Liver (tissue), 10 donors: ENCODE measurements at places on chromosomes 2 and 18. TPM values are rescaled to one million over a fixed set of nuclear protein-coding genes. Genes with fewer than 3 reads are reported as not detected.

IL18RAP gene
- 7.3 TPM for total RNA-seq

CPLX4 gene
- not detected for total RNA-seq

ACMSD gene
- total RNA-seq, result 11.9 TPM

SPRED2 gene
- total RNA-seq, result 6.9 TPM

NYAP2 gene
- not detected for total RNA-seq

MAP3K19 gene
- not detected for total RNA-seq

METTL21A gene
- 13.4 TPM for total RNA-seq

KANSL1L gene
- total RNA-seq, result 31.6 TPM

SNRNP200 gene
- total RNA-seq, result 55.9 TPM

GPR39 gene
- total RNA-seq, result 13.0 TPM

GRCh38 chr18:21980744-21981143, 188.6 kb upstream of the GATA6 start:
- peak overlapping the region; percentile 73 for H3K27ac ChIP-seq
- H3K4me3 ChIP-seq, result no peak overlapping the region
- no peaks in the 10 kb centered on the region for H3K36me3 ChIP-seq

GRCh38 chr18:49133112-49133511, 182.3 kb upstream of the SMAD7 start:
- no peaks in the 10 kb centered on the region for H3K27me3 ChIP-seq
- H3K27ac ChIP-seq, result no peak overlapping the region
- peaks cover 2% of the 10 kb centered on the region for H3K4me1 ChIP-seq
- no peak overlapping the region for H3K4me3 ChIP-seq

DNA sequence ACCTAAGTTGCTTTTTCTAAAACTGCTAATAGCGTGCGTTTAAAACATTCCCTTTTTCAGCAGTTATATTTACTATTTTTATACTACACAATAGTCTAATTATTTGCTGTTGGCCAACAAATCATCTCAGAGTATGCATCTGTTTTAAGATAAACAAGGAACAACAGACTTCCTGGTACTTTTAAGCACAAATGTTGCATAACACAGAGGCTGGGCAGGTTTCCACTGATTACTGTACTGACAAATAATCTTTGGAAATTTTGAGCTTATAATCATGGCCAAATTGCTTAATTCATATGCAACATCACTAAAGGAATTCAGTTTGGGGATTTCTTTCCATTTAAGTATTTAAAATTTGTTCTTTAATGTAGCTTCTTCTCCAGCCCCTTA, 737.4 kb upstream of the SALL3 start:
- no peak for DNase-seq
- H3K4me1 ChIP-seq, result no peaks in the 10 kb centered on the region
- H3K36me3 ChIP-seq, result no peaks in the 10 kb centered on the region
- no peak overlapping the region for H3K27ac ChIP-seq

DNA sequence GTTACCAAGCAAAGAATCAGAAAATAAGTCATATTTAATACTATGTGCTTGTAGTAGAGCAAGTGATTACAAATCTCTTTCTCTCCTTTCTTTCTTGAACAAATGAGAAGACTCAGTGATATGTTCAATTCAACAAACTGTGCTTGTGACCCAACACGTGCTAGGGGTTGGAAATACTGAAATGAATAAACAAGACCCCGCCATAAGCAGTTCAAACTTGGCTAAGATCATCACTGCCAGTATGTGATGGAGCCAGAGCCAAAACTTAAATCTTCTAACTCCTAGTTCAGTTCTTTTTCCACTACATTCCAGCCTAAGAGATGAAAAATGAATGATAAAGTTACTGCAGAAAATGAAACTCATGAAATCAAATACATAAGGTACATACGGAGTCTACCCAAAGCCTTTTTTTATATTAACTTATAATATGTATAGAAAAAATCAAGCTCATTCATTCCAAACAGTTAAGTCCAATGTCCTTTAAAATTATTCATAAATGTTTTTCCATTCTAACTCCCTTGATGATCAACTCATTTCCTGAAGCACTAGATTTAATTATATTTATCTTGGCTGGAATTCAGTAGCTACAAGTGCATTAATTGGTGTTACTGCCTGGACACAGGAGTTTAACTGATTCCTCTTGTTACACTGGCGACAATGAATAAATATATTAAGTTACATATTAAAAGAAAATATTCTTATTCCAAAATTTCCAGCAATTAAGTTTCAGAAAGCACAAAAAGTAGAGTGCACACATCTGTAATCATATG, 36.0 kb downstream of the GALNT3 start:
- H3K4me3 ChIP-seq, result no peak overlapping the region
- H3K27me3 ChIP-seq, result no peaks in the 10 kb centered on the region
- no peaks in the 10 kb centered on the region for H3K4me1 ChIP-seq

- H3K27me3 ChIP-seq, result no peaks in the 10 kb centered on the region
- no peak overlapping the region for H3K4me3 ChIP-seq
- H3K36me3 ChIP-seq, result no peaks in the 10 kb centered on the region
- no peak for DNase-seq
- no peaks in the 10 kb centered on the region for H3K4me1 ChIP-seq
These were observed 22.9 kb upstream of the GPR55 start for GRCh38 chr2:230947908-230948365.

DNA sequence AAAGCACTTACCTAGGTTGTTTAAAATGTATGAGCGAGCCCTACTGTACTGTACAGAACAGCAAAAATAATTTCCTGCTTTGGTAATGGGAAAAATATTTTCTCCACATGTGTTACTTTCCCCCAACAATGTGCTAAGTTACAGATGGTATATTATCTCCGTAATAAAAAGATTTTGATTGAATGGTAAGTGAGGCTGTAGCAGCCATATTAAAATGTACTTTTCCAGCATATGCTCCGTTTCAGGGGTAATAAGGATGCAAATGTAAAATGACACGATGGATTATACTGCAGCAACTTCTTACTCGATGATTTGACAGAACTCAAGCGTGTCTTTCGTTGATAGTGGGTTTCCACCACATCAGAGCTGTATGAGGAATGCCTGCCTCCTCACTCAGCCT, 50.5 kb downstream of the OSBPL6 start:
- DNase-seq, result no peak
- H3K27ac ChIP-seq, result no peak overlapping the region
- H3K4me1 ChIP-seq, result peaks cover 5% of the 10 kb centered on the region
- no peaks in the 10 kb centered on the region for H3K36me3 ChIP-seq
- H3K27me3 ChIP-seq, result no peaks in the 10 kb centered on the region

- no peak for DNase-seq
- H3K27me3 ChIP-seq, result no peaks in the 10 kb centered on the region
- H3K4me3 ChIP-seq, result no peak overlapping the region
- H3K4me1 ChIP-seq, result no peaks in the 10 kb centered on the region
These were observed 6.8 kb upstream of the DDX1 start for GRCh38 chr2:15584767-15585469.

GRCh38 chr2:46535896-46536295, 56.5 kb downstream of the TMEM247 start:
- no peak for DNase-seq
- no peaks in the 10 kb centered on the region for H3K27me3 ChIP-seq
- H3K36me3 ChIP-seq, result no peaks in the 10 kb centered on the region
- no peaks in the 10 kb centered on the region for H3K4me1 ChIP-seq
- H3K27ac ChIP-seq, result no peak overlapping the region
- no peak overlapping the region for H3K4me3 ChIP-seq

DNA sequence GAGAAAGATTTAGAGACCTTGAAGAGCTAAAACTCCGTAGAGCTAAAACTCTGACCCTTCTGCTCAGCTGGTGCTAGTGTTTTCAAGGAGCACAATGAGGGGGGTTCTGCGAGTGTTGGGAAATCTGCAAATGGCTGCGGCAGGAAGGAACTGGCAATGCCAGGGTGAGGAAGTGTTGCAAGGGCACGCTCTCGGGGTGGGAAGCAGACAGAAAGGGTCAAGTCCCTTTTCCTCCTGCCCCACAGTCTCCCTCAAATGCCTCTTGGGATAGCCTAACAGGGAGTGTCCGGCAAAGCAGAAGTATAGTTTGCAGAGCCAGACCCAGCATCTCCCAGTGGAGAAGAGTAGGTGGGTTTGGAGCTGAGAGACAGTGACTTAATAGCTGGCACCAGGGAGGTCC, 60.5 kb downstream of the NCAPH start:
- H3K4me3 ChIP-seq, result no peak overlapping the region
- H3K36me3 ChIP-seq, result no peaks in the 10 kb centered on the region
- H3K4me1 ChIP-seq, result no peaks in the 10 kb centered on the region
- no peaks in the 10 kb centered on the region for H3K27me3 ChIP-seq
- H3K27ac ChIP-seq, result no peak overlapping the region
- peak; percentile 14 for DNase-seq

- H3K27ac ChIP-seq, result peak overlapping the region; percentile 54
- no peaks in the 10 kb centered on the region for H3K27me3 ChIP-seq
- no peaks in the 10 kb centered on the region for H3K36me3 ChIP-seq
- DNase-seq, result peak; percentile 69
These were observed 73.1 kb upstream of the PXDN start for GRCh38 chr2:1817256-1818051.

DNA sequence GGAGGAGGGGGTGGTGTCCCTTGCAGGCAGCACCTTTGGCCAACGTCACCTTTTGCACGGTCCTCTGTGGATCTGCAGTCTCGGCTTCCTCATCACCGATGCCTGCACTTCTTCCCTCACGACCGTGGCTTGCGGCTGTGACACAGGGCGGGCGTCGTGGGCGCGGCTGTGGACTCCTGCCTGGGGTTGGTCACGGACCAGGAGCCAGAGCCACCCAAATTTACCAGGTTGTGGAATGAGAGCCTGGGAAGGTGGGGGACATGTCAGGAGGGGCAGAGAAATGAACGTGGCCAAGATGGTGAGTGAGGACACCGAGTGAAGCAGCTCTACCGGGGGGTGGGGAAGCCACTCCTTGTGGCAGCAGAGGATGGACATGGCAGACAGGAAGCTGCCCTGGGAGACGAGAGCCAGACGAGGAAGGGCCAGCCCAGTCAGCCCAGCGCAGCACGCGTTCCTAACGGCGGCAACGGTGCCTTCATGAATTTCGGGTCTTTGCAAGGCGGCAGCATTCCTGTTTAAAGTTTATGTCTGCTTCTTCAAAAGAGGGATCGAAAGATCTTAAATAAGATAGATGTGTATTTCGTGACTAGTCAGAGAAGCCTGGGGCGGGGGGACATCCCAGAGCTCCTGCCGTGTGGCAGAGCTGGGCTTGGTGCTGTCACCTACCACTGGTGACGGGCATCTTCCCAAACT, 84.2 kb downstream of the LRRFIP1 start:
- no peaks in the 10 kb centered on the region for H3K27me3 ChIP-seq
- peaks cover 2% of the 10 kb centered on the region for H3K36me3 ChIP-seq
- peaks cover 12% of the 10 kb centered on the region for H3K4me1 ChIP-seq
- DNase-seq, result no peak
- H3K4me3 ChIP-seq, result no peak overlapping the region

GRCh38 chr18:34225218-34225553, 473 bp upstream of the NOL4 start:
- peaks cover 32% of the 10 kb centered on the region for H3K4me1 ChIP-seq
- H3K36me3 ChIP-seq, result no peaks in the 10 kb centered on the region
- no peak overlapping the region for H3K4me3 ChIP-seq
- no peak overlapping the region for H3K27ac ChIP-seq

DNA sequence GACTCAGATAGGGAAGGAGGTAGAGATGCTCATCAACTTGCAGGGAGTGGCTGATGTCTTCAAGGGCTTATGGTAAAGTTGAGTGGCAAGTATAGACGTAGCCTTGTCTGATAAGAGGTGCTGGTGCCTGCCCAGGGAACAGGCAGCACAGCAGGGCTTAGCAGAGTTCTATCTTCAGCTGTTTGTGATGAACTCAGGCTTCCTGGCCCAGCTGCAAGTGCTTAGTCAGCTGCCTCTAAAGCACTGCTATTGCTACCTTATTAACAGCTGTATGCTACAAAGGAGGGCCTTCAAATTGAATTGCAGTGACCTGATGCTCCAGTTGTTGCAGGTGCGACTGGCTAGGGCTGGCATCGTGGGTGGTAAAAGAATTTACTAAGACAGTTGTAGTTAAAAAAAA, 82.1 kb downstream of the TSN start:
- no peaks in the 10 kb centered on the region for H3K4me1 ChIP-seq
- DNase-seq, result no peak
- H3K36me3 ChIP-seq, result no peaks in the 10 kb centered on the region

DNA sequence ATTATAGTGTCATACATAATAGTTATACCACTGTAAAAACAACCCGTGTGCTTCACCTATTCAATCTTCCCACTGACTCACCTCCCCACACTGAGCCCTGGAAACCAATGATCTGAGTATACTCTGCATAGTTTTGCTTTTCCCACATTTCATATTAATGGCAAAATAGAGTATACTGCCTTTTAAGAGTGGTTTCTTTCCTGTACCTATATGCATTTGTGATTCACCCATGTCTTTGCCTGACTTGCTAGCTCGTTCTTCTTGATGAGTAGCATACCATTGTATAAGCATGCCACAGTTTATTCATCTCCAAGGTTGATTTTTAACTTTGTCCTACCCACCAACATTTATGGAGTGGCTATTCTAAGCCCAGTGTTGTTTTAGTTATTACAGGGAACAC, 686.4 kb downstream of the PLCL1 start:
- no peaks in the 10 kb centered on the region for H3K4me1 ChIP-seq
- H3K36me3 ChIP-seq, result no peaks in the 10 kb centered on the region
- H3K4me3 ChIP-seq, result no peak overlapping the region
- H3K27ac ChIP-seq, result no peak overlapping the region

GRCh38 chr2:74499267-74499939, at the start of gene LBX2:
LBX2 (minus strand) TSS chr2:74499603; CDS start chr2:74499537, 66 bp downstream.
- no peaks in the 10 kb centered on the region for H3K36me3 ChIP-seq
- no peak within 1 kb of the TSS for H3K27ac ChIP-seq
- H3K4me1 ChIP-seq, result peaks cover 43% of the 10 kb centered on the region
- peak; percentile 42 for DNase-seq
- H3K4me3 ChIP-seq, result peak within 1 kb of the TSS; percentile 50

GRCh38 chr18:26723981-26724380, 141.5 kb downstream of the AQP4 start:
- H3K27me3 ChIP-seq, result no peaks in the 10 kb centered on the region
- H3K36me3 ChIP-seq, result no peaks in the 10 kb centered on the region
- no peak overlapping the region for H3K4me3 ChIP-seq
- DNase-seq, result no peak
- no peaks in the 10 kb centered on the region for H3K4me1 ChIP-seq

DNA sequence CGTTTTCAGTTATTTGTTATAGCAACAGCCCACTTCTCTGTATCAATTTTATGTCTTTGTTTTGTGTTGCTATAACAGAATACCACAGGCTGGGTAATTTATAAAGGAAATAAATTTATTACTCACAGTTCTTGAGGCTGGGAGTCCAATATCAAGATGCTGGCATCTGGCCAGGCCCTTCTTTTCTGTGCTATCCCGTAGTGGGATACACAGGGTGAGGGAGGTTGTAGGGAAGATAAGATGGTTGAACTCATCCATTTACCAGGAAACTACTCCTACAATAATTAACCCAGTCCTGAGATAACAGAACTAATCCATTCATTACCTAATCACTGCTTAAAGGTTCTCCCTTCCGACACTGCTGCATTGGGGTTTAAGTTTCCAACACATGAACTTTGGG, 220.7 kb downstream of the TPGS2 start:
- no peaks in the 10 kb centered on the region for H3K36me3 ChIP-seq
- H3K27me3 ChIP-seq, result no peaks in the 10 kb centered on the region
- H3K4me3 ChIP-seq, result no peak overlapping the region
- DNase-seq, result no peak

DNA sequence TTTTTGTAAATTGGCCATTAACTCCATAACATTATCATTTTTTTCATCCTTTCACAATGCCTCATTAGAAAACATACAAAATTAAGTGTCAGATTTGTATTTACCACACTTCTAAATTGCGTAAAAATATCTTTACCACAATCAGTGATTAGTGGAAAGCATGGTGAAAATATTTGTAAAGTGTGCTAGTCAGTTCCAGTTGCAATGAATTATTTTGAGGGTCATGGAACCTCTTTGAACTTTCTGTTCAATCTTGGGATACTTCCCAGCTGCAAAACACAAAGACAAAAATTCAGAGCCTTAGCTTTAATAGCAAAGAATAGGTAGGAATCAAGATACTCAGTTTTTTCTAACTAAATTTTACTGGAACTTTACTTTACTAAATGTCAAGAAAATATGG, 4.0 kb upstream of the COL3A1 start:
- H3K27me3 ChIP-seq, result no peaks in the 10 kb centered on the region
- H3K36me3 ChIP-seq, result no peaks in the 10 kb centered on the region
- DNase-seq, result no peak
- no peak overlapping the region for H3K4me3 ChIP-seq
- no peaks in the 10 kb centered on the region for H3K4me1 ChIP-seq
